ENCODE measurements at places on chromosomes 5 and 9.
A peak's percentile ranks its signal among the peaks of the same experiment; 100 is the strongest.

GRCh38 chr5:169164481-169164925 is 136.4 kb downstream of the SLIT3 start:
- DNase-seq, result peak; percentile 7

DNA sequence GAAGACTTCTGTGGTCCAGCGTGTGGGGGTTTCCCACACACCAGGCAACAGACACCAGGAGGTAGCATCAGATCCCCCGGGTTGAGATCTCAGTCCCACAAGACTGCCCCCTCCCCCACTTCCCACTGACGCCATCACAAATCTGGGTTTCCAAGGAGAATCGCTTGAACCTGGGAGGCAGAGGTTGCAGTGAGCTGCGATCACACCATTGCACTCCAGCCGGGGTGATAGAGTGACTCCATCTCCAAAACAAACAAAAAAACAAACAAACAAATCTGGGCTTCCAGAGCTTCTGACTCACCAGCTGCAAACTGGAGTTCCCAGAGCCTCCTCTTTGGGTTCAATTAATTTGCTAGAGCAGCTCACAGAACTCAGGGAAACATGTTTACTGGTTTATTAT is 4.7 kb upstream of the GBGT1 start:
- no peak for DNase-seq

- DNase-seq, result no peak
Observed at GRCh38 chr5:131942016-131942415, 3.4 kb downstream of the MEIKIN start.

DNA sequence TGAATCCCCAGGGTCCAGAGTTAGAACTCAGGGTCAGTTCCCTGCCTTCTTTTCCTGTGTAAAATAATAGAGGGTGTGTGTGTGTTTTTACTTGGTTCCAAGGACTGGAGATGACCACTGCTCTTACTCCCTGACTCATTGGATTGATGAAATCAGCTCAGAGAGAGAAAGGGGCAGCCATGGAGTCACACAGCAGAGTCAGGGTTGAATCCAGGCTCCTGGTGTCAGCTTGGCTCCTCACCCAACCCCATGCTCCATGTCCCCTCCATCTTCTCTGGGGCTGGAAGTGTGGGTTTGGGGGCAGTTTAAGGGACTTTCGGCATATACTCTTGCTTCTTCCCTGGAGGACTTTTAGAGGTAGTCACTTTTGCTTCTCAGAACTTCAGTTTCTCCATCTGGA is 21.6 kb downstream of the DAB2IP start:
- DNase-seq, result no peak

DNA sequence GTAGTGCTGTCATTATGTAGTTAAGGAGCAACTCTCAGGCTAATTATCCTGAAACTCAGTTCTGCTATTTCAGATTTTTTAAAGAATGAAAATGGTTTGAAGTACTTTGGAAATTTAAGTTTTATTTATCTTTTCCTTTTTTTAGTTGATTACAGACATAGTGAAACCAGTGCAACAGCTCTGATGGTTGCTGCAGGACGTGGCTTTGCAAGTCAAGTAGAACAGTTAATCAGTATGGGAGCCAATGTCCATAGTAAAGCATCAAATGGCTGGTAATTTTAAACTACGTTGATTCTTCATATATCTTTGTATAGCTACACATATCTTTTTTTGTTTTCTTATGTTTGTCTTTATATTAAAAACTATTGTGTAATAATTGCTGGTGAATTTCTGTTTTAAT is 34.9 kb downstream of the YTHDC2 start:
- DNase-seq, result no peak

DNA sequence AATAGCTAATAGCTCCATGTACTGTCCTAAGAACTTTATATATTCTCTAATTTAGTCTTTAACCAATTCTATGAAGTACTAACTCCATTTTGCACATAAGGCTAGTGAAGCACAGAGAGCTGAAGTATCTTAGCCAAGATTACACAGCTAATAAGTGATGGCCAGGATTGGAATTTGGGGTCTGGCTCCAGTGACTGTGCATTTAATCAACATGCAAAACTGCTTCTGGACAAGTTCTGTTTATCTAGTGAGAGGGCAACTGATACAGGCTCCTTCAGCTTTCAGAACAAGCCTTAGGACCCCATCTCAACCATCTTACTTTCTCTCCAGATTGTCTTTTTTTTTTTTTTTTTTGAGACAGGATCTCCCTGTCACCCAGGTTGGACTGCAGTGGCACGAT is 21.3 kb downstream of the SLC25A25 start:
- no peak for DNase-seq

DNA sequence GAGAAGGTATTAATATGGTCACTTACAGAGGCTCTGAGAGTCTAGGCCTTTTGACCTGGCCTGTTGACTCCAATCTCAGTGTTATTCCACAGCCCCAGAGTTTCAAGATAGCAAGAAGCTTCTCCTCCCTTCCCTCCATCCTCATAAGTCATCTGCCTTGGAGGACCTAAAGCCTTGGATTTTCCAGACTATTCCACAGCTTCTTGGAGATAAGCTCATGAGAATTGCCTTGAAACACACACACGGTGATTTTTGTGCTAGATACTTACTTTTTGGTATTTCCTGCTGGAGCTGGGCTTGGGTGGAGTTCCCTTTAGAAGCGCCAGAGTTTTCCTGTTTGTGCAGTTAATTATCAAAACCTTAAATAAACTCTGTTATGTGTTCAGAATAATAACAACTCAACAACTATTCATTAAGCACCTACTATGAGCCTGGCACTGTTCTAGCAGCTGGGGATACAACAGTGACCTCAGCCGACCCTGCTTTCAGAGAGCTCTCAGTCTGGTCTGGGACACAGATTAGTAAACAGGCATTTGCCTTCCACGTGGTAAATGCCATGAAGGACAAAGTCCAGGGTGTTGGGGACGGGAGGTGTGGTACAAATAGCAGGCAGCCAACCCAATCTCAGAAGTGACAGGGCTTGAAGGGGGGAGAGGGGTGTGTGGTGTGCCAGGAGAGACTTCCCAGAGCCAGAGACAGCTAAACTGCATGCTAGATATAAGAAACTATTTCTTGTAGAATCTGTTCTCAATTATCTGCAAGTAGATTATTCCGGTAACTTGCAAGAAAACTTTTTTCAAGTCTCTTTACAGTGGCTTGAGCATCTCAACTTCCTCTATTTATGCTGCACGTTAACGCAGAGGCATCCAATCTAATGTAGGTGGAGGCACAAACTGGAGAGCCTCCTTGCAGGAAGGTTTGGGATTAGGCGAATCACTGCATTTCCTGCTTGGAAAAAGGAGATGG is 55.9 kb upstream of the KLF9 start:
- peak; percentile 34 for DNase-seq

- no peak for DNase-seq
Observed at GRCh38 chr9:136119061-136119882, 597 bp upstream of the TMEM250 start.

GRCh38 chr5:40464511-40464910 is 215.2 kb upstream of the PTGER4 start:
- DNase-seq, result no peak

- DNase-seq, result no peak
Observed at GRCh38 chr5:135709208-135709575, 125.3 kb upstream of the SLC25A48 start.

DNA sequence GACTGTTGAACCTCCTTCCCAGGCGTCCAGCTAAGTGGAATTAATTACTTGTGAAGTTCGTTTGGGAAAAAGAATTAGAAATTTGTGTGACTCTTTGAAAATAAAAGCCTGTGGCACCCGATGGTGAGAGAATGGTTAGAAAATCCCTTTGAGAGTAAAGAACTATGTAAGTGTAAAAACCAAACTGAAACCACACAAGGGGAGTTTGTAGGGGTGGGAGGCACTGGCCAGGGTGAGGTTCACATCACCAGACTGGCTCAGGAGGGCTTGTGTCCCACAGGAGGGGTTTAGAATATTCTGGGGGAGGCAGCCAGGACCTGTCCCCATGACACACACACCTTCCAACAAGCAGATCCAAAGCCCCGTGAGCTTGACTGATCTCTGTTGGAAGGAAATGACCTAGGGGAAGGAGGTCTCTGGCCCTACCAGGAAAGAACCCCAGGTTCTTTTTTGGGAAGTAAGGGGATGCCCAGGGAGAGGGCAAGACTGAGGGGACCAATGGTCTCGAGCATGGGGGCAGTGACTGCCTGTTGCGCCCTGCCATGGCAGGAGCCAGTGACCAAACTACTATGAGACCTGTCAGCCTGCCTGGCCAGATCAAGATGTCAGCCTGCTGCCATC is 4.3 kb downstream of the SPATA24 start:
- DNase-seq, result no peak

DNA sequence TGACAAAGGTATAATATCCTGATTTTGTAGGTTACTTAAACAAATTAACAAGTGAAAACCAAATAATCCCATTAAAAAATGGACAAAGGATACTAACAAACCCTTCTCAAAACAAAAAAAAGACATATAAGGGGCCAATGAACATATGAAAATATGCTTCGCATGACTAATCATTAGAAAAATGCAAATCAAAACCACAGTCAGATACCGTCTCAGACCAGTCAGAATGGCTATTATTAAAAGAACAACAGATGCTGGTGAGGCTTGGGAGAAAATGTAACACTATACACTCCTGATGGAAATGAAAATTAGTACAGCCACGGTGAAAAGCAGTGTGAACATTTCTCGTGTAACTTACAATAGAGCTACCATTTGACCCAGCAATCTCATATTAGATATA is 1542.2 kb upstream of the CDH9 start:
- DNase-seq, result no peak

DNA sequence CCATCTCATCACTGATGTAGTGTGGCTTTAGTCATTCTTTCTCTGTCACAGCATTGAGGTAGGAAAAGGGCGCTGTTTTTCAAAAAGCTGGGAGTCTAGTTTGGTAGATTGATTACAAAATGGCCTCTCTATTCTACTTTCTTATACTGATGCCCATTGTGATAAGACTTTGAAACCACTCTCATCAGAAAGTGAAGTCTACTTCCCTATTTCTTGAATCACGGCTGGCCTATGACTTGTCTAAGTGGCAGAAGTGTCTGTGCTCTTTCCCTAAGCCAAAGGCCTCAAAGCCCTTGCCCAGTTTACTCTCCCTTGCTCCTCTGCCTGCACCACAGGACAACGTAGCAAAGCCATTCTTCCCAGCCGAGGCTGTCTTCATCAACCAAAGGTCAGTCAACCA is 83.0 kb upstream of the IL33 start:
- no peak for DNase-seq

DNA sequence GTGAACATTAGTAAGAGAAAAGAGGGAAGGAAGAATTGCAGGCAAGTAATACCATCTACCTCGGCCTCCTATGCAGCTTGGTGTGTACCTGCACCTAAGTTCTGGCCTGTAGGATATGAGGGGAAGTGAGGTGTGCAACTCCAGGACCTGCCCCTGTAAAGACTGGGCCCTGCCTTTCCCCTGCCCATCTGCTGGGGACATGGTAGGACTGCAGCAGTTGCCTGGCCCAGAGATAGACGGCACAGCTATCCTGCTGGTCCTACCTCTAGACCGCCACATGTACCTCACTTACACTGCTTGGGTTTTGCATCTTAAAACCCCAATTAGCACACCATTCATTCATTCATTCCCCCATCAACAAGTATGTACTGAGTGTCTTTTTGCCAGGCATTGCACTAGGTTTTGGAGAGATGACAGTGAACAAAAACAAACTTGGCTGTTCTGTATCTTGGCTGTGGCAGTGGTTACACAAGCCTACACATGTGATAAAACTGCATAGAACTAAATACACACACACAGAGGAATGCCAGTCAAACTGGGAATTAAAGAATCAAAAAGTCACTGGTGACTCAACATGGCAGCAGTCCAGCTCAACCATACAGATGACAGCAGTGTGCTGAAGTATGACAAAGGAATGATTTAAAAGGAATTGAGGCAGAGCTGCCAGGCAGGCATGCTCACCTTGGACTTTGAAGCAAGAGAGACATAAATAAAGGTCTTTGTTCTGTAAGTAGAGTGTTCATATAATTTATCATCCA is 23.3 kb upstream of the MGAT1 start:
- DNase-seq, result no peak

- DNase-seq, result no peak
Observed at GRCh38 chr5:81729276-81729675, 21.6 kb downstream of the SSBP2 start.

DNA sequence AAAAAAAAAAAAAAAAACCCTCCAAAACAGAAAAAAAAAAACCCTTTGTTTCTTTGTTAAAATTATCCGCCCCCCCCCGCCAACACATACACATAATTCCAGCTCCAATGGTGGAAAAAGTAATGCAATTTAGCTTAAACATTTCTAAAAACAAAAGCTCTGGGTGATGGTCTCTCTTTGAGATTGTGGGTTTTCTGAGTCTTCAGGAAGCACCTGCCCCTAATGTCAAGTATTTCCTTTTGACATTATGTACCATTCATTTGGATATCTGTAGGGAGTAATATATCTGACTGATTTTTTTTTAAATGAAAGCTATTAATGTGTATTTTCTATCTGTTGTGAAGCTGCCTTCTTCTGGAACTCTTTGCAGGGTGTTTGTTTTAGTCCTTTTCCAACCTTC is 389.7 kb downstream of the TAF11L14 start:
- DNase-seq, result no peak

All from heart right ventricle (tissue), 16 donors.